T1000 (cell line): ENCODE measurements at places on chromosomes 2 and 18.

GRCh38 chr2:167335541-167335992, 447.3 kb downstream of the XIRP2 start:
- DNase-seq = peak; percentile 10

DNA sequence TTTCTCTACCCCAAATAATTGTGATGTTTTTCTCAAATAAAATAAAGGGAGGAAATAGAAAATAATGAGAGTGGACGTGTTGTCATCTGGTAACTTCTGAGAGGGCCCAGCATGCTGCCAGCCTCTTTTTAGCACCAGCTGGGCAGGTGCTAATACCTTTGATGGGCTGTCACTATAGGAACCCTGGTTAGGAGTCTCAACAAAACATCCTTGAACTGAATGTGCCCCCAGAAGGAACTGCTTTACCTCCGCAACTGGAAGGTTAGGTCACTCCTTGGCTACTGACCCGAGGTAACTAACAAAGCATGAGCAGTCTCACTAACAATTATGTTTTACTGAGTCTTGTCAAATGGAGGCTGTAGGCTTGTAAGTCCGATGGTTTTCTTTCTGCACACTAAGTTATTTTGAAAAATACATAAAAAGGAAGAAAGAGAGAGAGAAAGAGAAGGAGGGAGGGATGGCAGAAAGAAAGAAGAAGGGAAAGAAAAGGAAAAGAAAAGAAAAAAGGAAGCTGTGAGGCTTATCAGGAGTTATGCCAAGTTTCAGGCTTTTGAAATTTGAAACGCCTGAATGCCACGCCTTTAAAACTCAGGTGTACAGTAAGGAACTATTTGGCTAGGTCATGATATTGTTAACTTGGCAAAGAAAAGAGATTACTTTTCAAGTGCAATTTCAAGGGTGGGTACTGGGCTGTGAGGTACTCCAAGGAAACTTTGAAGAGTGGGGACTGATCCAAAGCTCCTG, 91.0 kb downstream of the TGIF1 start:
- DNase-seq = no peak

GRCh38 chr2:121998751-121999150, 243.3 kb downstream of the TSN start:
- no peak for DNase-seq

DNA sequence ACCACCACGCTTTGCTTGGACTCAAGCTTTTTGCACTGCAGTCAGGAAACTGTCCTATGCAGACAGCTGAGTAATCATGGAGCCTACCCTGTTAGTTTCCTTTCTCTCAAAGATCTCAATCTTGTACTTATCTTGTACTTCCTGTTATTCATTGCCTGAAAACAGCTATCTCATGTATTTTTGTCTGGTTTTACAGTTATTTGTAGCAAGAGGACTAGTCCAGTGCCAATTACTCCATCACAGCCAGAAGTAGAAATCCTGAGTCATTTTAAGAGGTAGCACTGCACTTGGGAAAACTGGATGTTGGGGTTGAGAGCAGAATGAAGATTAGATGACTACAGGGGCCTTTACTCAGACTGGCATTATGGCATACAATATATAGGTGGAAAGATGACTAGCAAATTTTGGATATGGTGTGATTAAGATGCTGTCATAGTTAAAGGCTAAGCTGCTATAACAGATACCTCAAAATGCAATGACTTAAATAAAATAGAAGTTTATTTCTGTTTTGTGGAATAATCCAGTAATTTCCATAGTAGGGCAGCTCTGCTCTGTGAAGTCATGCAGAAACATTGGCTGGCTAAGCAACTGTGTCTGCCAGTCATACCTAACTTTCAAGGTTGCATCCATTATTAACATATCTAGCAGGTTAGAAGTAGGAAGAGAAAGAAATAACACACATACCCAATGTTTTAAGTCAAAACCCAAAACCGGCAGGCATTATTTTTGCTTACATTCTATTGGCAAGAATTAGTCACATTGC, 21.1 kb upstream of the CHMP3 start:
- no peak for DNase-seq

DNA sequence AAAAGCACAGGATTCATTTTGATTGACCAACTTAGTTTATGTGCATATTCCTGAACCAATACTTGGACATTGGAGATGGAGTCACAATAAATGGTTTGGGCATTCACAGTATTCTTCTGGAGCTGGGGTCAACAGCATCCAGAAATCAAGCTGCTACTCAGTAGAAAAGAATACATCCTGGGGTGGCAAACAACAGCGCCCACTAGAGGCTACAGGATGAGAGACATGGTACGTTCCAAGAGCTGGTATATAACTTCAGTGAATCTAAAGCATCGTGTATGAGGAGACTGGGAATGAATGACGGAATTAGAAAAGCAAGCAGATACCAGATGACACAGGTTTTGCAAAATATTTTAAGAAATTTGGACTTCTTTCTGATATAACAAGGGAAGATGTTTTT, 142.9 kb upstream of the FIGN start:
- DNase-seq = no peak

- DNase-seq = no peak
Measured at GRCh38 chr2:49210191-49210590, 55.9 kb upstream of the FSHR start.

- DNase-seq = no peak
Measured at GRCh38 chr18:48228301-48228715, 180.9 kb downstream of the ZBTB7C start.

- peak; percentile 32 for DNase-seq
Measured at GRCh38 chr2:207473049-207473930, 56.5 kb upstream of the CREB1 start.

DNA sequence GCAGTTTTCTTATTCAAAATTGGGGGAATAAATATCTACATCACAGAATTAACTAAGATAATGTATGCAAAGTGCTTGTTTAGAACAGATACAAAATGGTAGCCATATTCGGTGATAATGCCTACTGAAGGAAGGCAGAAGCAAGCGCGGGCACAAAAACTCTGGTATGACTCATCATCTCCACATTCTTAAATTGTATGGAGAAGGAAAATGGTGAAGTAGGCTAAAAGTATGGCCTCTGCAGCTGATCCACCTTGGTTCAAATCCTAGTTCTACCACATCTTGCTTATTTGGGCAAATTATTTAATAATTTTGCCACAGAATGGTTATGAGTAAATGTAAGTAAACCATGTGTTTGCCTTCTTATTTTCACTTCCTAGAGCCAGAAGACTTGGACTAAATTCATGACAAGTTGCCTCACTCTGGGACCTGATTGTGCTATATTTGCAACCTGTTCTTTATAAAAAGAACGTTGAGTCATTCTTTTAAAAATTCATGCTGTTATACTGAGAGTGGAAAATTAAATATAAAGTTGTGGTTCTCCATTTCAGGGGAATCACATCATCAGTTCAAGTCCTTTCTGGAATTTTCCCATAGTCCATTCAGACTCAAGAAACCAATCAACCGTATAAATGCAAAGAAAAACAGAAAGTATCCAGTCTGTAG, 9.0 kb upstream of the CDK15 start:
- no peak for DNase-seq

DNA sequence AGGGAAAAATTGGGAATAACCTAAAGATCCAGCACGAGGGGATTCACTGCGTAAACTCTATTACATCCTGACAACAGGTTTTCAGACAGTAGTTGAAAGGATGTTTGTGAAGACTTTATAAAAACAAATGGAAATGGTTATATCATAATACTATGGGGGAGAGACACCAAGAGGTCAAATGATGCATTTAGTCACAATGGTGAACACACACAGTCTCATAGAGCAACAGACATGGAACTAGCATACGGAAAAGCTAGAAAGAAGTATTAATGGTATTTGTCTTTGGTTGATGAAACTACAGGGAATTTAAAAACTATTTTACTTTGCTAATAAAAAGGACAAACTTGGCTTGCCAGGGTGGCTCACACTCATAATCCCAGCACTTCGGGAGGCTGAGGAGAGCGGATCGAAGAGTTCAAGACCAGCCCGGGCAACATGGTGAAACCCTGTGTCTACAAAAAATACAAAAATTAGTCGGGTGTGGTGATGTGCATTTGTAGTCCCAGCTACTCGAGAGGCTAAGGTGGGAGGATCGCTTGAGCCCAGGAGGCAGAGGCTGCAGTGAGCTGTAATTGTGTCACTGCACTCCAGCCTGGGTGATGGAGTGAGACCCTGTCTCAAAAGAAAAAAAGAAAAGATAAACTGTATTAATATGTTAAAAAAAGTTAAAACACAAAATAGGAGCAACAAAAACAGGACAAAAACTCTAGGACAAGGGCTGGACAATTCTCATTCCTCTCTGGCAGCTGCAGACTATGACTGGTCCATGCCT, 94.8 kb downstream of the MYCN start:
- DNase-seq = no peak

- peak; percentile 70 for DNase-seq
Measured at GRCh38 chr2:175599966-175600831, 401.9 kb downstream of the LNPK start.

GRCh38 chr2:43131051-43131889, 95.1 kb downstream of the ZFP36L2 start:
- peak; percentile 57 for DNase-seq

DNA sequence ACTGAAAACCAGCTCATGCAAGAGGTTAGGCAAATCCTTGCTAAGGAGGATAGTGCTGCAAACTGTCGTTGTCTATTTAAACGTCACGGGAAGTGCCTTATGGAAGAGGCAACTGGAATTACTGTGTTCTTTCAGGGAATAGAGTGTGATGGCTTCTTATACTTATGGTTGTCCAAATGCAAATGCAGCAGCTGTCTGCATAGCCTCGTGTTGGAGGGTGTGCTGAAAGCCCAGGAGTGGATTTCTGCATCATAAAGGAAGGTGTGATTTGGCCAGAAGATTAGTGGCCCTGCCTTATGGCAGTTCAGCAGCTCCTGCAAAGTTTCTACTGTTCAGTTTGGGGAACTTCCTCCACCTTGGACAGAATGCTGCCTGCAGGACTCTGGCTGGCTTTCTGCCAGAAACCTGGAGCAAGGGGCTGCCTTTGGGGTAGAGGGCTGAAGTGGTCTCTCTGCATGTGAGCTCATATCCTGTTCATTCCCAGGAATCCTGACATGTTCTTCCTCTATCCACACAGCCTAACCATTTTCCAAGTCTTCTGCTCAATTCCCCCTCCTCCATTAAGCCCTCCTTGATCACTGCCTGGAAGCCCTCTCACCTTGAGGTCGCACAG, 321.2 kb upstream of the CXCR4 start:
- no peak for DNase-seq

DNA sequence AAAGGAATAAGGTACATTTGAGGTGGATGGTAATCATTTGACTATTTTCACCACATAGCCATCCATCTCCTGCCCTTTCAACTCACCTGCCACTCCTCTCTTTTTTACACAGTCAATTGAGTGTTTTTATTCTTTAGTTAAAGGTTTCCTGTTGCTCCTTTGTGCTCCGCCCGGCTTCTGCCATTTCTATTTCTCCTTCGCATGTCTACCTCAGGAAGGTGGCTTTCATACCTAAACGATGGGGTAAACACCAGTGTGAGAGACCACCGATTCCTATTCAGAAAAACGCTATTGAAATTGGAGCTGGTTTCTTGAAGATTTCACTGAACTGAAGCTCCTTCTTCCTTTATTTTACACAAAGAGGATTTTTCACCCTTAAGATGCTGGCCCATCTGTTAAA, 1628.0 kb upstream of the PIK3C3 start:
- no peak for DNase-seq

DNA sequence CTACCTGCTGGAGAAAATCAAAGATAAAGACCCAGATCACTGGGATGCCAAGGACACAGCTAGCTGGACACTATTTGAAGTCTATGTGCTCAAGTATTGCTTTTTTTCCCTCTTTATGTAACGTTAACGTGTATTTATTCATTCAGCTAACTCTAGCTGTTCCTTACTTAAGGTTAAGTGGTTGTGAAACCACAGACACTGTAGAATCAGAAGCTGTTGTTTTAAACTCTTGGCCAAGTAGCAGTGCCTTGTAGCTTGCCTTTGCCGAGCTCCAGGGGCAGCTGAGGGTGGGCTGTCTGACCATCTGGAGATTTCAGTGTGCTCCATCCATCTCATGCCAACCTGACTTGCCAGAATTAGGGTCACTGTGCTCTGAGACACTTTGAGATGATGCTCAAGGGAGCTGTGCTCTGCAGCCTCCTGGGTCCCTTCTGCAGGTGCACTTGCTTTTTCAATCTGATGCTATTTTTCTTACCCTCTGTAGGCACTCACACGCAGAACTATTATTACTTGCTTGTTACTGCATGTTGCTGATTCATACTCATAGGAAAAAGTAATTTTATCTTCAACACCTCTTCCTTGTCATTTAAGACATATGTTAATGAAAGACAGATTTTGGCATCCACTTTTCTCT, 116.2 kb downstream of the METTL8 start:
- no peak for DNase-seq

DNA sequence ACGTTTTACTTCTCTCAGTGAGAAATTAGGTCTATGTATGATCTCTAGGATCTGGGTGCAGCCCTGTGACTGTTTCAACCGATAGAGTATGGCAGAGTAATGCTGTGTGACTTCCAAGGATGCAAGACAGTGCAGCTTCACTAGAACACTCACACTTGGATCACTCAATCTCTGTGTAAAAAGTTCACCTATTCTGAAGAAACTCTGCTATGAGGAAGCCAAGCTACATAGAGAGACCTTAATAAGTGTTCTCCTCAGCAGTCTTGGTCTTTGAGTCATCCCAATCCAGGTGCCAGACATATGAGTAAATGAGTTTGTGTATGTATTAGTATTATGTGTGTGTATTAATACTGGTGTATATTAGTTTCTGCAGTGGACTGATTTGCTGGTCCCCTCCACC, 335.0 kb downstream of the NR4A2 start:
- no peak for DNase-seq

DNA sequence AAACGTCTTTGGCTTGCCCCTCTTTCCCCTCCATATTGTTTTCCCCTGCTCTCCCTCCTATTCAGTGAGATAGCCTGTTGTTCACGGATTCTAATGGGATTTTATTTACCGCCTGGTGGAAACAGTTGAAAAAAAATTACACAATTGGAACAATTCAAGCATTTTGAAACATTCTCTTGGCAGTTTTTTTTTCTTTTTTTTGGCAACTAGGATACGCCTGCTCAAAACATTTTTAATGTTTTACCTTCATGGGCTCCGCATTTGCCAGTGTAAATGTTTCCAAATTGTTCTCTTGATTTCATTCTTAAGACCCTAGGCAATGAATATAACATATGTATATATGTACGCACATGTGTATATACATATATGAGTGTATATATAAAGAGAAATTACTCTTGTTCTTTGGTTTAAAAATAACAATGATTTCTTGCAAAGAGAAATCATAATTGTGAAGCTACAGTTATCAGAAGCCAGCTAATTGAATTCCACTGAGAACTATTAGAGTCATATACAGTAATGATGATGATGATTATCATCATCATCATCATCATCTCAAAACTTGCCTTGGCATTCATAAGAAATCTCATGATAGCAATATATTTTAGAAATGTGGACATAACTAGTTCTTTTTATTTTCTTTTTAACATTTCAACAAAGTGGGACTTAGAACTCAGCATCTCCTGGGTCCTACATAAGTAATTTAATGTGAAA, 146.7 kb downstream of the LTBP1 start:
- DNase-seq = no peak

GRCh38 chr18:60047556-60047955, 147.8 kb downstream of the PMAIP1 start:
- no peak for DNase-seq

- DNase-seq = no peak
Measured at GRCh38 chr2:204510709-204511420, 34.4 kb upstream of the PARD3B start.

GRCh38 chr2:30679426-30680088, 127.7 kb downstream of the CAPN13 start:
- DNase-seq = no peak
